Activated T-helper 1 cell treated with anti-CD3 and anti-CD28 coated beads, Interleukin-12 subunit alpha, Interleukin-12 subunit beta, Interleukin-2, Interleukin-4 antibody, amounts not matched to agents 30 ng/mL and 10 ng/mL and 1 ng/mL, durations not matched to agents 14 hours and 24 hours and 36 hours (primary cell): ENCODE measurements at places on chromosomes 5 and 9.

DNA sequence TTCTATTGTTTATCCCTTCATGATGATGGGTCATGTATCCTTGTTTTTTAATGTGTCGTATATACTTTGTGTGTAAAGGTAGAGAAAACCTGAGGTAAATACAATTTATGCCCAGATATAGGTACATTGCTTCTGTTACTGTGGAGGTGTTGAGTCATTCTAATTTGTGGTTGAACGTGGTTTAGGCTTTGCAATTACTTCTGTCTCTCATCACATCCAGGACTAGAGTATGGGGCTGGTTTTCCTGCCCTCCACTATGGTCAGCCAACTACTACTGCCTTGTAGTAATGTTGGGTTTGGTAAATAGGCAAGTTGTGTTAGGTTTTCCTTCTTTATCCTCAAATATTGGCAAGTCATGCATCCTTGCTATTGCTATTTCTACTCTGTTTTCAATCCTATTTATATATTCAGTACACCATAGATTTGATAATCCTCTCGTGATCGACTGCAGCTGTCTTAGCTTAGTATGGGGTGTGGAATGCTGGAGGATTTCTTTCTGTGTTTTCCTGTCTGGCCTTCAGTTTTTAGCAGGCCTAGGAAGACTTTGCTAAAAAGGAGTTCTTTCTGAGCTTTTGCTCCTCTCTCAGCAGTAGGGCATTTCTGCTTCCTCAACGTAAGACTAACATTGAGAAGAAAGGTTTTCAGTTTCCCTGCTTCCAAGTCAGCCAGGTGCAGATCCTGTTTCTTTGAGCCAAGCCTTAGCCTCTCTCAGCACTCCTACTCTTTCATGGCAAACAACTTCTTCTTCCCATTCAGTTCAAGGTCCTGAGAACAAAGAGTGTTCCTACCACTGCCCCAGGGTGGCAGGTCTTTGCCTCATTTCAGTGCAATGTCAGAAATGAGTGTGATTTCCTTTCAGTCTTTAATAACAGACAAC lies 844.4 kb upstream of the CDH18 start:
- no peak overlapping the region for H3K27ac ChIP-seq
- no peak for DNase-seq
- H3K4me1 ChIP-seq, result no peaks in the 10 kb centered on the region
- no peaks in the 10 kb centered on the region for H3K27me3 ChIP-seq

GRCh38 chr5:39475881-39476842 lies 51.4 kb upstream of the DAB2 start:
- H3K27me3 ChIP-seq, result peaks cover under 1% of the 10 kb centered on the region
- no peak overlapping the region for H3K4me3 ChIP-seq
- H3K4me1 ChIP-seq, result no peaks in the 10 kb centered on the region
- DNase-seq, result no peak

DNA sequence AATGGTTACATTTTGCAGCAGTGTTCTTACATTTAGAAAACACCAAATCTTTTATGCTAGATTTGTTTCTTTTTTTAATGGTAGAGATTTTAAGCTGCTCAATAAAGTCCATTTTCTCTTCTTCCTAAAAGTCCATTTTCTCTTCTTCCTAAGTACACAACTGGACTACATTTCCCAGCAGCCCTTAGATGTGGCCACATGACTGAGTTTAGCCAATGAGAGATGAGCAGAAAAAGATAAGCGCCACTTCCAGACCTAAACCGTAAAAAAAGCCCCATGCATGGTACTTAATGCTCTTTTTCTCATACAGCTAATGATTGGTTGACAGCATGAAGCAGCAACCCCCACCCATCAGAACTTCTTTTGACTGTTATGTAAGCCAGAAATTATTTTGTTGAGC lies 206.7 kb downstream of the FAM114A2 start:
- H3K4me1 ChIP-seq, result no peaks in the 10 kb centered on the region
- DNase-seq, result no peak
- H3K36me3 ChIP-seq, result no peaks in the 10 kb centered on the region
- H3K4me3 ChIP-seq, result no peak overlapping the region
- no peaks in the 10 kb centered on the region for H3K27me3 ChIP-seq

GRCh38 chr5:111636736-111637135 lies 120.3 kb downstream of the NREP start:
- no peaks in the 10 kb centered on the region for H3K4me1 ChIP-seq
- no peak overlapping the region for H3K27ac ChIP-seq
- no peak overlapping the region for H3K4me3 ChIP-seq
- H3K27me3 ChIP-seq, result no peaks in the 10 kb centered on the region
- H3K36me3 ChIP-seq, result no peaks in the 10 kb centered on the region

DNA sequence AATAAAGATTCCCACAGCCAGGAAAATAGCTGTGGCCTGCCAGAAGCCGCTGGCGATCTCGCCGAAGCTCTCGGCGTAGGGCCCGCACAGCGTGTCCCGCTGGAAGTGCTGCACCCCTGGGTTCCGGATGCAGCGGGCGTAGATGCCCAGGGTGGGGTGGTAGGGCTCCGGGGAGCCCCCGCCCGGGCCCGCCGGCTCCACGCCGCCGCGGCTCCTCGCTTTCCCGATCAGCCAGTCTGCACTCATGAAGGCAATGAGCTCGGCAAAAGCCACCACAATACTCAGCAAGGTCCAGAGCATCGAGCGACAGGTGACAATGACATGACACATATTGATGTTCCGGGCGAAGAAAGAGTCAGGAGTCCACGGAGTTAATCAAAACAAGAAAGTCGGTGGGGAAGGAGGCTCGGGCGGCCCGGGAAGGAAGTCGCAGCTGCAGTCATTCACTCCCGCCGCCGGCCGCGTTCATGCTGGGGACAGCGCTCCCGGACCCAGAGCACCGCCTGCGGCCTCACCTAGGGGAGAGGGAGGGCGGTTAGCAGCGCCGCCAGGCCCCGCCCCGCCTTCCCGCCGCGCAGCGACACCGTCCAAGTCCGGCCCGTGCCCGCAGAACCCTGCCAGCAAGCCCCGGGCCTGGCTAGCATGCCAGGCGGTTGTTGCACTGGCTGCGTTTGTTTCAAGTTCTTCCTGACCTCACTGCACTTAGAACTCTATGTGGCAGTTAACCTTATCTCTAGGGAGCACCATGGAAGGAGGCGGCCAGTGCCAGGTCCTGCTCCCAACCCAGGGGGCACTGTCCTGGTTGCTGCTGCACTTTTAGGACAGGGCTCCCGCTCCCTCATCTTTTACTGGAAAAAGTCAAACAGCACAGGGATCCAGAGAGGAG lies 138.4 kb downstream of the LHFPL2 start:
- no peak overlapping the region for H3K27ac ChIP-seq
- peak; percentile 19 for DNase-seq
- H3K36me3 ChIP-seq, result no peaks in the 10 kb centered on the region

- no peak overlapping the region for H3K4me3 ChIP-seq
- no peak overlapping the region for H3K27ac ChIP-seq
- no peaks in the 10 kb centered on the region for H3K27me3 ChIP-seq
- no peaks in the 10 kb centered on the region for H3K4me1 ChIP-seq
- no peak for DNase-seq
These were observed 50.1 kb downstream of the TMEM167A start for GRCh38 chr5:83026930-83027687.

DNA sequence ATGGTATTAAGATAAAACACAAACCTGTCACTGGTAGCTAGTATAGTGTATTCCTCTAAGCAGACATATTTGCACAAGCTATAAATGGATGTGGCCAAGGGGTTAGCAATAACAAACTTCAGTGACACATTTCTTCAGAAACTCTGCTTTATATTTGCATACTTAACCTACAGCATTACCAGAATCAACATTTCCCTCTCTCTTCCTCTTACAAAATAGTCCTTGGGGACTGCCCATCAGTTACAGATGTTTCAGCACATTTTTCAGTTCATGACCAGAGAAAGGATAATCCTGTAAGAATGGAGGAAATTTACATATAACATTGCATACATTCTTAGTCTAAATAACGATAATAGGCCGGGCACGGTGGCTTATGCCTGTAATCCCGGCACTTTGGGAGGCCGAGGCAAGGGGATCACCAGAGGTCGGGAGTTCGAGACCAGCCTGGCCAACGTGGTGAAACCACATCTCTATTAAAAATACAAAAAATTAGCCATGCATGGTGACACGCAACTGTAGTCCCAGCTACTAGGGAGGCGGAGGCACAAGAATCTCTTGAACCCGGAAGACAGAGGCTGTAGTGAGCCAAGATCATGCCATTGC lies 25.3 kb upstream of the SLC1A1 start:
- H3K27ac ChIP-seq, result no peak overlapping the region
- H3K27me3 ChIP-seq, result peaks cover 3% of the 10 kb centered on the region
- no peak for DNase-seq
- H3K4me1 ChIP-seq, result peaks cover 8% of the 10 kb centered on the region
- no peaks in the 10 kb centered on the region for H3K36me3 ChIP-seq

DNA sequence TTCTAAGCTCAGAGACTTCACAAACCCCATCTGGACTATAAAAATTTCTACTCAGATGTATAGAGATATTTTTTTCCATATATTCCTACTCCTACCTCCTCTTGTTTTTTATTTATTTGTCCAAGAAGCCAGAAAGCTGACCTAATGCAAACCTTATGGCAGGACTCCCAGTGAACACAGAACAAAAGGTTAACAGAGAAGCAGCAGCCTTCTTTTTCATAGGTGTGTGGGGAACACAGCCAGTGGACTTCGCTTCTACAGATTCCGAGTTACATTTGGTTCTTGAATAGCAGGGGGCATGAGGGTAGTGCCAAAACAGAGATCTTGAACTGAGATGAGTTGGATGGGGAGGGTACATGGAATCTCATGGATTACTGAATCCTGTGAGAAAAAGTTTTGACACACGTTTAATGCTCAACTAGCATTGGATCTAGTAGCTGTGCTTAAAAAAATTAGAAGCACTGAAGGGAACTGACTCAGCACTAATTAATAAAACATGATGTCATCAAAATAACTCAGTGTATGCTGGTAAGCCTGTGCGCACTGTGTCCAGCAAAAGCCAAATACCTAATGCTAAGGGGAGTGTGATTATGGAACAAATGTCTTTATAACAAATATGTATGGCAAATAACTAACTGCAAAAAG lies 240.1 kb downstream of the GABRB2 start:
- no peak overlapping the region for H3K27ac ChIP-seq
- H3K4me3 ChIP-seq, result no peak overlapping the region
- no peak for DNase-seq
- H3K36me3 ChIP-seq, result no peaks in the 10 kb centered on the region

- peaks cover 6% of the 10 kb centered on the region for H3K27me3 ChIP-seq
- H3K36me3 ChIP-seq, result peaks cover 37% of the 10 kb centered on the region
- peak overlapping the region; percentile 90 for H3K27ac ChIP-seq
- H3K4me1 ChIP-seq, result peaks cover 81% of the 10 kb centered on the region
- no peak for DNase-seq
- peak overlapping the region; percentile 37 for H3K4me3 ChIP-seq
These were observed 3.4 kb downstream of the CCNI2 start for GRCh38 chr5:132750471-132751230.
